ENCODE measurements at places on chromosomes 2 and 18. TPM values are rescaled to one million over a fixed set of nuclear protein-coding genes. Genes with fewer than 3 reads are reported as not detected.

ALKAL2 gene
- not detected for polyA plus RNA-seq

ABCG8 gene
- polyA plus RNA-seq, result not detected

SH2D6 gene
- not detected for polyA plus RNA-seq

GLI2 gene
- not detected for polyA plus RNA-seq

CNDP1 gene
- not detected for polyA plus RNA-seq

EMILIN2 gene
- polyA plus RNA-seq, result 4.9 TPM

PID1 gene
- not detected for polyA plus RNA-seq

KCTD18 gene
- polyA plus RNA-seq, result 15.6 TPM

FAM124B gene
- 1.2 TPM for polyA plus RNA-seq

IL1RL1 gene
- polyA plus RNA-seq, result not detected

ANKRD53 gene
- not detected for polyA plus RNA-seq

ABCG5 gene
- not detected for polyA plus RNA-seq

MEMO1 gene
- 42.7 TPM for polyA plus RNA-seq

CHMP3 gene
- 81.3 TPM for polyA plus RNA-seq

TBR1 gene
- polyA plus RNA-seq, result not detected

PSMD14 gene
- 50.9 TPM for polyA plus RNA-seq

TACR1 gene
- not detected for polyA plus RNA-seq

ANKRD36 gene
- polyA plus RNA-seq, result 3.2 TPM

ANKRD29 gene
- 1.3 TPM for polyA plus RNA-seq

TRIM43 gene
- polyA plus RNA-seq, result not detected

SH3YL1 gene
- 38.0 TPM for polyA plus RNA-seq

GREB1L gene
- 0.16 TPM for polyA plus RNA-seq

PAX3 gene
- not detected for polyA plus RNA-seq

CTNNA2 gene
- polyA plus RNA-seq, result not detected

TNFRSF11A gene
- polyA plus RNA-seq, result 0.49 TPM

MEP1B gene
- polyA plus RNA-seq, result not detected

RAB27B gene
- 1.0 TPM for polyA plus RNA-seq

ALK gene
- polyA plus RNA-seq, result not detected

CCBE1 gene
- not detected for polyA plus RNA-seq

UPP2 gene
- not detected for polyA plus RNA-seq

VWC2L gene
- polyA plus RNA-seq, result not detected

RAPGEF4 gene
- not detected for polyA plus RNA-seq

ANTXR1 gene
- not detected for polyA plus RNA-seq

CIB4 gene
- polyA plus RNA-seq, result not detected

UGT1A10 gene
- polyA plus RNA-seq, result not detected

AQP12B gene
- polyA plus RNA-seq, result not detected

SLC23A3 gene
- not detected for polyA plus RNA-seq

MARS2 gene
- 8.6 TPM for polyA plus RNA-seq

FAM110C gene
- polyA plus RNA-seq, result 0.26 TPM

LRRTM1 gene
- polyA plus RNA-seq, result not detected

DCAF17 gene
- polyA plus RNA-seq, result 12.3 TPM

GREB1 gene
- not detected for polyA plus RNA-seq

CDH20 gene
- not detected for polyA plus RNA-seq

DNAJC5G gene
- polyA plus RNA-seq, result not detected

AMER3 gene
- polyA plus RNA-seq, result not detected

COBLL1 gene
- 0.42 TPM for polyA plus RNA-seq

DES gene
- not detected for polyA plus RNA-seq

TFCP2L1 gene
- not detected for polyA plus RNA-seq

NDC80 gene
- 6.4 TPM for polyA plus RNA-seq

CCDC68 gene
- polyA plus RNA-seq, result not detected

DSG3 gene
- polyA plus RNA-seq, result not detected

MYCN gene
- polyA plus RNA-seq, result not detected

GPR155 gene
- polyA plus RNA-seq, result 10.6 TPM

SH3BP4 gene
- polyA plus RNA-seq, result not detected

FBXO36 gene
- 0.56 TPM for polyA plus RNA-seq

SDC1 gene
- polyA plus RNA-seq, result not detected

RAB17 gene
- polyA plus RNA-seq, result not detected

All from CD4-positive, alpha-beta memory T cell (primary cell).